ENCODE measurements at places on chromosomes 1 and 21.

DNA sequence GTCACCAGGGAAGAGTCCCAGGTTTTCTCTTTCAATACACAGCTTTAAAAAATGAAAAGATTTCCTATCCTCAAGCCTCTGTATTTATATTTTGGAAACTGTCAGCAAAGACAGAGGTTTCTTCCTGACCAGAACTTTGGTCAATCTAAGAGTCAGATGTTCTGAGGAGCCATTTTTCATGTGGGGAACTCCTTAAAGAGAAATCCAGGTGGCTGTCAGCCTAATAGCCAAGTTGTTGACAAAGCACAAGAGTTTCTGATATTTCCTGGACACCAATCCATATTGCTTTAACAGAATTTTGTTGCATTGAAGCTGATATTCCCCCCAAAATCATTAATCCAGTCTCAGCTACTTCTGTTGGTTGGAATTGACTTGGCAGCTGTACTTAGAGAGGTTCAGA lies 318.6 kb upstream of the NFIA start:
- DNase-seq = no peak

GRCh38 chr1:195597891-195598290 lies 1010.3 kb downstream of the KCNT2 start:
- no peak for DNase-seq

- DNase-seq = no peak
These were observed 118.9 kb downstream of the FASLG start for GRCh38 chr1:172777767-172778166.

GRCh38 chr21:25557180-25557579 lies 50.1 kb downstream of the MRPL39 start:
- no peak for DNase-seq

DNA sequence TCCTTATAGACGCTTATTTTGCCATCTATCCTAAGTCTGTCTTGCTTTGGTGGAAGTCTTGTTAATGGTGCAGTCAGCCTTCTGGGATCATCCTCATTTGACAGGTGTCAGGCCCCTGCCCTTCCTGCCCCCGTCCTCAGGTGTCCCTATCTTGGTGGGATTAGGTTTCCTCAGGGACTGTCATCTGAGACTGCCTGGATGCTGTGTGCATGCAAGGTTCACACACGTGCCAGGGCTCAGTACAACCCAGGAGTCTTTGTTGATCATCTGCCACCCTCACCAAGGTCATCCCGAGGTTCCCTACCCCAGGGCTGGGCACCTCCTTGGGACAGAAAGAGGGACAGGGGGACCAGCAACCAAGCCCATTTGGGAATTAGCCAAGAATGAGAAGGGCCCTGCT lies 18.0 kb downstream of the PADI2 start:
- DNase-seq = no peak

GRCh38 chr1:206059355-206059915 lies 6.5 kb downstream of the RHEX start:
- DNase-seq = no peak

GRCh38 chr1:5979536-5980313 lies 12.5 kb downstream of the NPHP4 start:
- DNase-seq = no peak

GRCh38 chr1:31573261-31573660 lies 3.1 kb upstream of the TINAGL1 start:
- DNase-seq = no peak

GRCh38 chr1:227929751-227930472 lies 17.8 kb downstream of the WNT9A start:
- no peak for DNase-seq

DNA sequence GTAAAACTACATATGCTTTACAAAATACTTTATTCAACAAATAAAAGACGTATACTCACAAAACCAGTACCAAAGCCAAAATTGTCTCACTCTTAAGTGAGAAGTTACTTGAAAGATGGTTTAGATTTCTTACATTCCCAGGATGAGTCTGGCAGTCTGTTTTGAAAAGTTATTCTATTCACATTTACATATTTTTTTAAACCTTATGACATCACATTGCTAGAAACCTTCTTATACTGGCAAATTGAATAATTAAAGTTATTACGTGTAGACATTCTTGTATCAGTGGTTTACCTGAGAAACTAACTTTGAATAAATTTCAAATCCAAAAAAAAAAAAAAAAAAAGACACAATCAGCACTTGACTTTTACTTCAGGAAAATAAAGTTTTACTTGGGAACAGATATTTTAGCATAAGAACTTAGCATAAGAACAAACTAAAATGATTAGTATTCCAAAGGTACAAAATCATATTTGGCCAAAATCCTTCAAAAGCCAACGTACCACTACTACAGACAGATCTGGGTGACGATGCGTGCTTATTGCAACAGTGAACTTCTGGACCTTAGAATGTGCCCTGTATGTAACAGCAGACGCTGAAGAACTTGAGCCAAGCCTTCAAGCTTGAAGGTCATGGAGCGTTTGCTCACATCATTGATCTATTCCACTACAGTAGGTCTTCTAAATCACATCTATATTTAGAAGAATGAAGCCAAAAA lies 2.5 kb downstream of the CDC42BPA start:
- DNase-seq = no peak

Measured in NCI-H1417 treated with DMSO at 0.1 percent for 48 hours (cell line).